ENCODE measurements at places on chromosomes 5 and 9. TPM values are rescaled to one million over a fixed set of nuclear protein-coding genes. Genes with fewer than 3 reads are reported as not detected.

The SYK gene
- 12.0 TPM for total RNA-seq

The PCDHAC2 gene
- 0.38 TPM for total RNA-seq

The EFNA5 gene
- total RNA-seq = 17.8 TPM

The PCDHGA10 gene
- 5.0 TPM for total RNA-seq

The ANKDD1B gene
- total RNA-seq = 0.79 TPM

The SPRY4 gene
- total RNA-seq = 5.8 TPM

The TMEFF1 gene
- 0.76 TPM for total RNA-seq

The LYRM7 gene
- total RNA-seq = 11.6 TPM

The PCDHGA6 gene
- total RNA-seq = 7.4 TPM

The FAM151B gene
- total RNA-seq = 3.9 TPM

The ENG gene
- total RNA-seq = 217 TPM

The PDE6A gene
- 0.15 TPM for total RNA-seq

The MED22 gene
- total RNA-seq = 43.8 TPM

The MLANA gene
- not detected for total RNA-seq

The ZCCHC7 gene
- total RNA-seq = 32.6 TPM

The PAEP gene
- total RNA-seq = 4.6 TPM

The OR13C5 gene
- total RNA-seq = not detected

The SGTB gene
- total RNA-seq = 7.0 TPM

The NCBP1 gene
- total RNA-seq = 15.2 TPM

The OR1Q1 gene
- not detected for total RNA-seq

The ELAVL2 gene
- total RNA-seq = 1.7 TPM

The IFNK gene
- not detected for total RNA-seq

The SELENOP gene
- 339 TPM for total RNA-seq

The PALM2AKAP2 gene
- total RNA-seq = 2.9 TPM

The INSL4 gene
- total RNA-seq = not detected

The LURAP1L gene
- 3.0 TPM for total RNA-seq

The OLFM1 gene
- 6.5 TPM for total RNA-seq

The DOK3 gene
- 1.8 TPM for total RNA-seq

The BNC2 gene
- 201 TPM for total RNA-seq

The CCDC192 gene
- total RNA-seq = 0.26 TPM

The PKD2L2 gene
- not detected for total RNA-seq

The CD72 gene
- 3.1 TPM for total RNA-seq

The ARRDC3 gene
- total RNA-seq = 89.4 TPM

The DMRT3 gene
- total RNA-seq = not detected

The SLC36A3 gene
- total RNA-seq = not detected

The RELL2 gene
- 1.7 TPM for total RNA-seq

The CRHBP gene
- total RNA-seq = 1.0 TPM

The NR6A1 gene
- 1.1 TPM for total RNA-seq

The EIF4E1B gene
- total RNA-seq = not detected

The OBP2B gene
- 0.77 TPM for total RNA-seq

The KCNIP1 gene
- 0.20 TPM for total RNA-seq

The SPATA6L gene
- total RNA-seq = 2.5 TPM

The RNF183 gene
- not detected for total RNA-seq

The ZNF608 gene
- 17.9 TPM for total RNA-seq

The TPD52L3 gene
- total RNA-seq = not detected

The PCDHGA9 gene
- 6.3 TPM for total RNA-seq

The PCDHGC5 gene
- 1.6 TPM for total RNA-seq

The SHOC1 gene
- total RNA-seq = 0.05 TPM

Measured in ovary (tissue), 10 donors.